NCI-H526 (cell line): ENCODE measurements at places on chromosomes 3 and 15.
A peak's percentile ranks its signal among the peaks of the same experiment; 100 is the strongest.

GRCh38 chr3:167716920-167717319, 17.8 kb downstream of the PDCD10 start:
- DNase-seq = peak; percentile 21

GRCh38 chr3:73550032-73550431, 74.7 kb downstream of the PDZRN3 start:
- DNase-seq = no peak

GRCh38 chr3:134536781-134537180, 50.9 kb downstream of the CEP63 start:
- DNase-seq = no peak

GRCh38 chr3:134013280-134013679, 16.4 kb downstream of the SLCO2A1 start:
- no peak for DNase-seq

DNA sequence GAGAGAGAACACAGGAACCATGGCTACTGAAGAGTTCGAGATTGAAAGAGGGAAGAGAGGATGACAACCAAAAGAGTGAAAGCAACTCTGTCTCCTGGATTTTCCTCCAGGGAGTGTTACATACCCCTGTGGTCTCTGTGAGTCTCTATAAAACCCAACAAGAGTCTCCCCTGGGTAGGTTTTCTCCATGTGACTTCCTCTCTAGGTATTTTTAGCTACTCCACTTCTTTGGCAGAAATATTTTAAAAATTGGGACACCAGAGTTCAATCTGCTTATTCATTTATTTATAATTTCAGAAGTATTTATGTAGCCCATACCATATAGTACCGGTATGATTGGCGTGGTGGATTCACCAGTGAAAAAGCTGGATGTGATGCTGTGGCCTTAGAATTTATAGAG, 671.7 kb upstream of the NR2F2 start:
- no peak for DNase-seq

- DNase-seq = no peak
These were observed 1.0 kb upstream of the CRYBG3 start for GRCh38 chr3:97820780-97821179.

DNA sequence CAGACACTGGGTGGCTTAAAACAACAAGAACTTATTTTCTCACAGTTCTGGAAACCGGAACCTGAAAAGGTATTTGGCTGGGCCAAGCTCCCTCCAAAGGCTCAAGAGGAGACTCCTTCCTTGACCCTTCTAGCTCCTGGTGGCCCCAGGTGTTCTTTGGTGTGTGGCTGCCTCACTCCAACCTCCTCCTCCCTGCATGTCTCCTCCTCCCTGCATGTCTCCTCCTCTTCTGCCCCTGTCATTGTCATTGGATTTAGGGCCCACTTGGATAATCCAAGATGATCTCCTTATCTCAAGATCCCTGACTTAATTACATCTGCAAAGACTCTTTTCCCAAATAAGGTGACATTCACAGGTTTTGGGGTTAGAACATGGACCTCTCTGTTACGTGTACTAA, 69.8 kb upstream of the MFGE8 start:
- no peak for DNase-seq

GRCh38 chr3:72390841-72391240, 457.4 kb downstream of the SHQ1 start:
- no peak for DNase-seq

DNA sequence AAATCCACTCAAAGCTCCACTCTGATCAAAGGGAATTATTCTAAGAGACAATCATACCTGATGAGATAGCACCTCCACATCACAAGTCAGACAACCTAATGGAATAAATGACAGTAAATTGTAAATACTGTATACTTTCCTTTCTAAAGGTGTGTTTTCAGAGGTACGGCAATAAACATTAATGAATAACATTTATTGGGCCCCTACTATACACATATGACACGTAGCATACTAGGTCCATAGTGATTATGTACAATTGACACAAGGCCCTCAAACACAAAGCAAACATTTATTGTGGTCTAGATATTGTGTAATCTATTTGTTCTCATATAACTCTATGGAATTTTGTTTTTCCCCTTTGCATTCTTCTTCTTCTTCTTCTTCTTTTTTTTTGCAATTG, 429.8 kb downstream of the FOXP1 start:
- no peak for DNase-seq

- no peak for DNase-seq
These were observed 48.2 kb upstream of the POU1F1 start for GRCh38 chr3:87324609-87325008.
